ENCODE measurements at places on chromosomes 4 and X. TPM values are rescaled to one million over a fixed set of nuclear protein-coding genes. Genes with fewer than 3 reads are reported as not detected.

Gene HTR2C
- total RNA-seq, result not detected

Gene EXOC1L
- total RNA-seq, result not detected

- DNase-seq, result no peak
Observed at GRCh38 chr4:8761824-8762205, 109.8 kb downstream of the HMX1 start.

Gene C4orf50
- total RNA-seq, result 0.07 TPM

GRCh38 chr4:110292994-110293744, 94.8 kb upstream of the ELOVL6 start:
- DNase-seq, result no peak

DNA sequence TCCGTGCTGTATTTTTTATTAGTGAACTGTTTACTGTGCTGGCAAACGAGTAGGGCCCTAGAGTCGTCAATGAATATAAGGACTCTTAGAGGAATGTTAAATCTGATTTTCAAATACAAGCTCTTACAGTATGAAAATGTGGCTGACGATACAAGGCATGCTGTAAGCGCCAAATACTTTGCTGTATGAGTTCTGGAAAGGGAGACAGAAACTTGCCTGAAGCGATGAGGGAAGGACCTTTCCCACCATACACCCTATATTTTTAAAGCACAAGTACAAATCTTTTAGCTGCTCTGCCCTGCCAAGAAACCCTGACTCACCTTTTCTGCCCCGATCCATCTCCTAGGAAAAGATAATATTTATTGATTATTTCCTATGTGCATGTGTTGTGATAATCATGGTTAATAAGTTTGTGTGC, 15.7 kb upstream of the RUFY3 start:
- no peak for DNase-seq

DNA sequence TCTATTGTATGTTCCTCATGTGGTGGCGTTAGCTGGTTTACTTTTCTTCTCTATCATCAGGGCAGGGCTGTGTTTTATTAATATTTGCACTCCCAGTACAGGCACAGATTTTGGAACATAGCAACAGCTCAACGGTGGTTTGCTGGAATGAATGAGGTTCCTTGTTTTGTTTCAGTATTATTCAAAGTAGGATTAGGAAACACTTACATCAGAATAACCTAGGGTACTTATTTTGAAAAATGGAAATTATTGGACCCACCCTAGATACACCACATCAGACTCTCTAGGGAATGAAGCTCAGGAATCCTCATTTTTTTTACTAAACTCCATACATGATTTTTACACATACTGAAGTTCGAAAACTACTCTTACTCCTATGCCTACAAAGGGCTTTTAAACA, 108.8 kb upstream of the ENPEP start:
- no peak for DNase-seq

DNA sequence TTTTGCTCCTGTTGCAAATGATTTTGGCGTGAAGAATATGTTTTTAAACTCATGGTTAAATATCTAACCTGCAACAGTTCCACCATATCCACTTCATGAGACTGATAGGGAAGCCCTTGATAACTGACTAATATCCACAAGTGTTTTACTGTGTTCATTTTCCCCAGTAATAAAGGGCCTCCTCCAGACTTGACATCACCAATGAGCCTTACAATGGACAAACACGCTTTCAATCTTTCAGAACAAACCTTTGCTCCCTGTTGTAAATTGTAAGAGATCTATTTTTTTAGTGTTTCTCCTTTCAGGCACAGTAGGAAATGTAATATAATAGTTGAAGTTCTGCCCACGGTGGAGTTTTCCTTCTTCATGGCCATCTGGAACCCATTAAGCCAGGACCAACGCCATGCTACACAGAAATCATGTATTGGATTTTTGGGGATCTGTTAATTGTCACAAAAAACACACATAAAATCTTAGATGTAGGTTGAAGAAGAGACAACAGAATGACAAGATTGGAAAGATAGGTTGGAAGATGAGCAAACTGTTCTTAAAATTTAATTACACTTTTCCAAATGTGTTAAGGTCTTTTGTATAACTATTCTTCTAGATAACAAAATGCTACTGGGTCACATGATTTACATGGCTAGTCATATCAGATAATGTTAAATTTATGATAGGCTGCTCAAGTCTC, 1030.1 kb downstream of the FSTL5 start:
- DNase-seq, result no peak

DNA sequence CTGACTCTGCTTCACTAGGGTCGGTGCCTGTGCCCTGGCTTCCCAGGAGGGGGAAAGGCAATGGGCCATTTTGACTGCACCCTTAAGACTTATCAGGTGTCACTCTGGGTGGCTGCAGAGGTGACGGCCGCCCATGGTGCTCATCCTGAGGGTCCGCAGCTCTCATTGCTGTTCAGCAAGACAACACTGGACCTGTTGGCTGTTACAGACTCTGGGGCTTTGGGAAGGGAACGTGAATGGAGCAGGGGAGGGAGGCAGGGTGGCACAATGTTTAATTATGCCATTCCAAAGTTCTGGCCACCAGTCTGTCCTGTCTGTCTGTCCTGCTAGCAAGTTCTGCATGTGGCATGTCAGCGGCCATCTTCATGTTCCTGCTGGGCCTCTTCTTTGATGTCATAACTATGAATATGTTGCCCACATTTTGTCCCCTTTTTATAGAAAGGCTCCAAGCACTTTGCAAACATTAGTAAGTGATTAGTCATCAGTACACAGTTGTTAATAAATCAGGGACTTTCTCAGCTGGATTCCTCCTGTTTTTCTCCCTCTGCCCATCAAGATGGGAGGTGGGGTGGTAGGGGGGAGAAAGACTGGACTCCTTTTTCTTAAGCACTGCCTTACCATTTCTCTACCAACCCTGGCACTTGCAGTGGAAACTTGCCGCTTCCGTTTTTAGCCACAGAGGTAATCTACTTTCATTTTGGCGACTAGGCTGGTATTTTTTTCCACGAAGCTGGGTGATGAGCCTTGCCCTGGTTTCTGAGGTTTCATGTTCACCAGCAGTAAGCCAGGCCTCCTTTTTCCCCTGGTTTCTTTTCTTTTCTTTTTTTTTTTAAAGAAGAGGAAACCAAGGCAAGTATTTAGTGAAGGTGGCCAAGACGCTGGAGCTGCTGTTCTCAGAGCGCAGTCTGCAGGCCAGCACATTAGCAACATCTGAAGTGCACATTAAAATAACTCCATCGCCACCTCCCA, 88.6 kb upstream of the TRIM2 start:
- DNase-seq, result peak; percentile 88

GRCh38 chrX:46354481-46354880, 190.7 kb downstream of the ZNF674 start:
- DNase-seq, result no peak

Gene SNCA
- total RNA-seq, result not detected

DNA sequence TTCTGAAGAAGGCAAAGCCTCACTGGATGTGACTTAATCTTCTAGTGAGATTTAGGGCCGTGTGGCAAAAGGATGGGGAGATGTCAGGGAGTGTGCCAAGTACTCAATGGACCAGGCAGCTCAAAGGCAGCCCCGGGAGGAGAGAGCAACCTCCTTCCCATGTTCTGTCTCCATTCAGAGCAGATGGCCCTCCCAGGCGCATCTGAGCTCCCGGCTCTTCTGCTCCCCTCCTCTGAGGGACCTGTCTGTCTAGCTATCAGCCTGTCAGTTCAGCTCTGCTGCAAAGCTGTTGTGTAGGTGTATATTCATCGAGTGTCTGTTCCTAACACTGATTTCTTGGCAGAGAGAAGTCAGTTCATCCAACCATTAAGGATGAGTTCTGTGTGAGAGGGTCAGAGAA, 10.9 kb upstream of the PORCN start:
- DNase-seq, result no peak

DNA sequence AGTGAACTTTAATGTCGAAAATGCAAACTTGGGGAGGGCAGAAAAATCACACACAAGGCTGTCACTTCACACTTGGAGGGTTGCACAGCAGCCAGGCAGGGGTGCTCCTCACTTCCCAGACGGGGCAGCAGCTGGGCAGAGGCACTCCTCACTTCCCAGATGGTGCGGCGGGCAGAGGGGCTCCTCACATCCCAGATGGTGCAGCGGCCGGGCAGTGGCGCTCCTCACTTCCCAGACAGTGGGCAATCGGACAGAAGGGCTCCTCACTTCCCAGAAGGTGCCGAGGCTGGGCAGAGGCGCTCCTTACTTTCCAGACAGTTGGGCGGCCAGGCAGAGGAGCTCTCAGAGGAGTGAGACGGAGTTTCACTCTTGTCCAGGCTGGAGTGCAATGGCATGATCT, 90.6 kb downstream of the HMGB3 start:
- no peak for DNase-seq

DNA sequence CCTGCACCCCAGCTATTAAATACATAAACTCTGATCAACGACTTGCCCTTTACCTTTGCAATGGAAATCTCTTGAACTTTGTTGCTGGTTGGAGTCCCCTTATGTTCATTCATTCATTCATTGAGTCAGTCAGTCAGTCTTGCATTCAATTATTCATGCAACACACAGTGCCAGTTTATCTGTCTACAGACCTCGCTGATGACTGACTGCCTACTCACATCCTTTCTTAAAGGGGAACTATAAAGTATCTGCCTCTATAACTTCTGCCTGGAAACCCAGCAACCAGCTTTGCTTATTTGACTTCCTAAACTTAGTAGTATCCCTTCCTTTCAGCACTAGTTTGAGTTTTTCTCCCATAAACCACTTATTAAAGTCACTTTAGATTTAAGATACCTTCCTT, 620.8 kb upstream of the ADGRL3 start:
- DNase-seq, result no peak

- no peak for DNase-seq
Observed at GRCh38 chrX:145848857-145849256, 31.2 kb downstream of the SLITRK2 start.

GRCh38 chr4:182925298-182925757, 8.1 kb upstream of the DCTD start:
- DNase-seq, result peak; percentile 76

DNA sequence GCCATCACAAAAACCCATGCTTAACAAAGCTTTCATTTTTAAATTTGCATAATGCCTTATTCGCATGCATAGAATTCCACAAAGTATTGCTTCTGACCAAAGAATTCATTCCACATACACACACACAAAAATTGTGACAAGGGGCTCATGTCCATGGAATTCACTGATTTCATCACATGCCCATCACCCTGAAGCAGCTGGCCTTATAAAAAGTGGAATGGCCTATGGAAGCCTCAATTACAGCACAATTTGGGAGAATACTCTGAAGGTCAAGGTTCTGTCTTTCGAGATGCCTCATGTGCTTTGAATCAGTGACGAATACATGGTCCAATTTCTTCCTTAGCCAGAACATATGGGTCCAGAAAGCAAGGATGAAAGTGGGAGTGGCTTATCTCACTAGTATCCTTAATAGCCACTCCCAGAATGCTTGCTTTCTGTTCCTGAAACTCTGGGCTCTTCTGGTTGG, 165.7 kb downstream of the KDR start:
- no peak for DNase-seq

Gene NAT8L
- total RNA-seq, result 1.0 TPM

DNA sequence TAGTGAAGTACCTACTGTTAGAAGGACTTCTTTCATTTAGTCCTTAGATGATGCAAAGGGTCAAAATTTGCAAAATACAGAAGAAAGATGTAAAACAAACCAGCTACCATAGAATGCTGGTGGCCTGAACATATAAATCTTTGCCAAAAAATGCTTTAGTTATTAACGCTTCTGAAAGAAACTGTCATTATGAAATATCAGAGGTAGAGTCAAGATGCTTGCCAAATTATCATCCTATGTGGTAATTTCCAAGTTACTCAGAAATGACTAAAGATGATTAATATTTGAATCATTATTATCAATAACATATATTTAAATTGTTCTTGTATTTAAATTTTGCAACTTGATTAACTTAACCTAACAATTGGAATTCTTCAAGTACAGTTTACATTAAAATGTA, 588.4 kb upstream of the FAM241A start:
- DNase-seq, result no peak

GRCh38 chr4:53100501-53101190, 238.5 kb downstream of the RASL11B start:
- DNase-seq, result no peak

DNA sequence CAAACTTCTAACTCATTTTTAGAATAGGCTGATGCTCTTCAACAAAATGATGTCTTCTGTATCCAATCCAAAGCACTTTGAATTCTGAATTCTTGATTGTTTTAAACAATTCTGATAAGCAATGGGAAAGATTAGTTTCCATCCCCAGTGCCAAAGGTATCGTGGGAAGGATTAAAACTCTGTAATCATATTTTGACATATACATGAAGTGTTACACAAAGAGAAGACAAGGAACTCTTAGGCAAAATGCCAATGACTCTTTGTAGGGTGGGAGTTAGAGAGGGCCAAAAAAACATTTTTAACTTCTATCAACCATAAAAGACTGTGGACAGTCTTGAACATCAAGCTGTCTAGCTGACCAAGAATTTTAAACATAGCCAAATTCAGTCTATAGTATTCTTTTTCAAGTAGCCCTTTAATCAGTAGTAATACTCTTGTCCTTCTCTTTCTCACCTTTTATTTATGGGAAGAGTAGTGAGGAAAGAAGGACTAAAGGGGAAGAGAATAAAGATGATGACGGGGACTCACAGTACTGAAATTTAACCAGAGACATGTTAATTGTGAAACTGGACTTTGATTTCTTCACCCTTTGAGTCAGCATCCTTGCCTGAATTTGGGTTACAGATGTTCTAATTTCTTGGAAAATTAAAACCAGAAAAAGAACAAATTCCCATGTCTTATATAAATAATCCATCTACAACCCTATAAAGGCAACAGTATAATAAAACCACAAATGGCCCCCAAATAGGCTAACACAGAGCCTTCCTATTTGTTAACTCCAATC, 51.8 kb upstream of the VEGFD start:
- no peak for DNase-seq

DNA sequence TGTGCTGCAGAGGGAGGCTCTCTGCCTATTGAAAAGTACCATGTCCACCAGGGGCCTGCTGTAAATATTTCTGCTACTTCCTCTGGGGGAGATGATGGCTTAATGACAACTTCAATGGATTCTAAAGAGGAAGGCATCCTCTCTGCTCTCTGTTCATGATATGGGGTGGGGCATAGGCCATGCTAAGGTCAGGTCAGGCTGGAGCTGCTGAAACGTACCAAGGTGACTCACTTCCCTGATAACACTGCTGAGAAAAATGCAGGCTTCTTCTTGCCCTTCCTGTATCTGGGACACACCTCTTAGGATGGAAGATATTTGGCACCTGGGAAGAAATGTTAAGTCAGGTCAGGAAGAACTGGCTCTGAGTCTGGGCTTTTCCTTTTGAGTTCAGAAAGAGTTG, 31.5 kb downstream of the HS3ST1 start:
- no peak for DNase-seq

Gene MAGEA3
- total RNA-seq, result not detected

- no peak for DNase-seq
Observed at GRCh38 chr4:80876810-80877209, 153.7 kb upstream of the BMP3 start.

- DNase-seq, result no peak
Observed at GRCh38 chr4:69836287-69836686, 23.7 kb downstream of the SULT1E1 start.

Data from activated CD8-positive, alpha-beta T cell treated with anti-CD3 and anti-CD28 coated beads for 36 hours (primary cell).